Chondrocyte (in vitro differentiated cells): ENCODE measurements at places on chromosomes 13 and 19. TPM values are rescaled to one million over a fixed set of nuclear protein-coding genes. Genes with fewer than 3 reads are reported as not detected.

ELSPBP1 gene
- not detected in 3 replicates for total RNA-seq

DNA sequence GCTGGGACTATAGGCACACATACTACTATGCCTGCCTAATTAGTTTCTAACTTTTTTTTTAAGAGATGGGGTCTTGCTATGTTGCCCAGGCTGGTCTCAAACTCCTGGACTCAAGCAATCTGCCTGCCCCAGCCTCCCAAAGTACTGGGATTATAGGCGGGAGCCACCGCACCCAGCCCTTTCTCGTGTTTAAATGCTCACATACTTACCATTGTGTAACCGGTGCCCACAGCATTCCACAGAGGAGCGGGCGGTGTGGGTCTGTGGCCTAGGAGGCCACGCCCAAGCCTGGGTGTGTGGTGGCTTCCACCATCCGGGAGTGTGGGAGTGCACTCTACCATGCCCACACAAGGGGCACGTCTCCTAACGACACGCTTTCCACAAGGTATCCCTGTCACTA lies 7.7 kb downstream of the LMNB2 start:
- no peak overlapping the region for H3K4me3 ChIP-seq
- no peak overlapping the region for H3K27ac ChIP-seq
- peaks cover 3% of the 10 kb centered on the region for H3K4me1 ChIP-seq

GRCh38 chr13:32443111-32443510 lies 15.2 kb upstream of the N4BP2L1 start:
- H3K27ac ChIP-seq: no peak overlapping the region
- peaks cover 15% of the 10 kb centered on the region for H3K36me3 ChIP-seq
- H3K27me3 ChIP-seq: no peaks in the 10 kb centered on the region
- no peak for DNase-seq

DNA sequence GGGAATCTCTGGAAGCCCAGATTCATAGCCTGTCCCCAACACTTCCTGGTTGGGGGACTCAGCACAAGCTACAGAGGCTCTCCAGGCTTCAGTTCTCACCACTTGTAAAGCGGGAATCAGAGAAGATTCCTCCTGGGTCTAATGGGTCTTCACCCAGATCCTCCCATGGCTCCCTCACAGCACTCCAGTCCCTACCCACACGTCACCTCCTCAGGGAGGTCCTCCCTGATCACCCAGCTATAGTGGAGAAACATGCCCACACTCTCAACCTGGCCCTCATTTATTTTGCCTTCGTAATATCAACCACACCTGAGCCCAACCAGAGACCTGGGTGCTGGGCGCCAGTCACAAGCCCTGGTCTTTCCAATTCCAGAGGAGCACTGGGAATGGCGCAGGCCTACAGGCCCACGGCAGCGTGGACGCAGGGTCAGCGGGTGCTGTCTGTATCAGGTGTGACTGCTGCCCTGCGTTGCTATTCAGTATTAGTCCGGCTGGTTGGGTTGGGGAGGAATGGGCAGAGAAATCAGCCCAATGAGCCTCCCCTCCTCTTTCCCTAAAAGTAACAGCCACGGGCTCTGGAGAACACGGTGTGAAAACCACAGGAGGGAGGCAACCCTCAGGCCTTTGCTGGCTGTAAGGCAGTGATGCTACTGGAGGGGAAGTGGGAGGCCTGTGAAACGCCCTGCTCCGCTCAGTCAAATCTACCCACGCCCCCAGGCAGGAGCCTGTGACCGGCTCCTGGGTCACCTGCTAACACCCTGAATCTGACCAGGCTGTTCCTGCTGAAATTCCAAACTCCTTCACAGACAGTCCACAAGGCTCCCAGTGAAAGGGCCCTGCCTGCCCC lies 5.2 kb downstream of the AKT2 start:
- H3K4me1 ChIP-seq: peaks cover 50% of the 10 kb centered on the region
- peak overlapping the region; percentile 68 for H3K27ac ChIP-seq
- H3K27me3 ChIP-seq: no peaks in the 10 kb centered on the region
- no peaks in the 10 kb centered on the region for H3K36me3 ChIP-seq
- no peak overlapping the region for H3K4me3 ChIP-seq

GRCh38 chr19:52170304-52170703 lies 1.1 kb downstream of the ZNF836 start:
- H3K4me3 ChIP-seq: peak overlapping the region; percentile 94
- peaks cover 22% of the 10 kb centered on the region for H3K36me3 ChIP-seq
- H3K4me1 ChIP-seq: peaks cover 25% of the 10 kb centered on the region
- H3K27me3 ChIP-seq: no peaks in the 10 kb centered on the region
- peak overlapping the region; percentile 95 for H3K27ac ChIP-seq
- DNase-seq: no peak

- H3K36me3 ChIP-seq: peaks cover 9% of the 10 kb centered on the region
- no peaks in the 10 kb centered on the region for H3K27me3 ChIP-seq
- DNase-seq: no peak
- H3K4me1 ChIP-seq: peaks cover 17% of the 10 kb centered on the region
- no peak overlapping the region for H3K4me3 ChIP-seq
- peak overlapping the region; percentile 63 for H3K27ac ChIP-seq
Observed at GRCh38 chr13:99256709-99257108, 1.5 kb downstream of the GPR18 start.

DNA sequence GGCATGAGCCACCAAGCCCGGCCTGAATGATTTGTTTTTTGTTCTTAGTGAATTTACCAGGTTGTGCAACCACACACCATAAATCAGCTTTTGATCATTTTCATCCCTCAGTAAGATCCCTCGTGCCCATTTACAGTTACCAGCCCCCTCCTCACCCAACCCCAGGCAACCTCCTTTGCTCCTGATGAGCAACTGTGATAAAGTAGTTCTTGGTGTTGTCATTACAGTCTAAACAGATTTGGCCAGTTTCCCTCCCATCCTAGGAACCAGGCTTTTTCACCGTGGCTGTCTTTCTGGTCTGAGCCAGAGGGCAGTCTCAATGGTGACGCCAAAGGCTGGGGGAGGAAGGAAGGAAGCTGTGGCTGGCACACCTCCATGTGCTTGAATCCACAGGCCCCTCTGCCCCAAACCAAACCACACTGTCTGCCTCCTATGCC lies 61.2 kb upstream of the WDFY2 start:
- H3K4me1 ChIP-seq: peaks cover 26% of the 10 kb centered on the region
- DNase-seq: no peak
- no peak overlapping the region for H3K4me3 ChIP-seq
- no peaks in the 10 kb centered on the region for H3K36me3 ChIP-seq

- no peak overlapping the region for H3K27ac ChIP-seq
- no peaks in the 10 kb centered on the region for H3K27me3 ChIP-seq
- DNase-seq: no peak
- H3K4me3 ChIP-seq: no peak overlapping the region
- peaks cover 5% of the 10 kb centered on the region for H3K36me3 ChIP-seq
- H3K4me1 ChIP-seq: peaks cover 19% of the 10 kb centered on the region
Observed at GRCh38 chr13:42239161-42239560, 32.8 kb upstream of the AKAP11 start.

DNA sequence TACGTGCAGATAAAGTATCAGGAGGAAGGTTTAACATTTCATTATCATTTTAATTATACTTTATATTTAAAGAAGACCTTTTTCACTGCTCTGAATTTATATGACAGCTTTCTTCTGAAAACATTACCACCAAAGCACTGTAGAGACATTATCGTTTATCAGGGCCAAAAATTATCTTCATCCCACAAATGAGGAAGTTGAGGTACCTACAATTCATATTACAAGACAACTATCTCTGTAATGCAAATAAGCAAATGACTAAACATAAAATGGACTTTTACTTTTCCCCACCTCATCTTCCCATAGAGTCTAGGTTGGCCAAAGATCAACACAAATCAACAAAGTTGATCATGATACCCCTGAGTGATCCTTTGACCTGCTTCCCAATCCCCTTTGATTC lies 30.9 kb upstream of the SMAD9 start:
- no peak overlapping the region for H3K27ac ChIP-seq
- no peaks in the 10 kb centered on the region for H3K4me1 ChIP-seq
- DNase-seq: no peak
- no peak overlapping the region for H3K4me3 ChIP-seq
- peaks cover 26% of the 10 kb centered on the region for H3K36me3 ChIP-seq

PRRG2 gene
- 0.17 to 0.56 TPM (median 0.39 TPM) in 3 replicates for total RNA-seq

DNA sequence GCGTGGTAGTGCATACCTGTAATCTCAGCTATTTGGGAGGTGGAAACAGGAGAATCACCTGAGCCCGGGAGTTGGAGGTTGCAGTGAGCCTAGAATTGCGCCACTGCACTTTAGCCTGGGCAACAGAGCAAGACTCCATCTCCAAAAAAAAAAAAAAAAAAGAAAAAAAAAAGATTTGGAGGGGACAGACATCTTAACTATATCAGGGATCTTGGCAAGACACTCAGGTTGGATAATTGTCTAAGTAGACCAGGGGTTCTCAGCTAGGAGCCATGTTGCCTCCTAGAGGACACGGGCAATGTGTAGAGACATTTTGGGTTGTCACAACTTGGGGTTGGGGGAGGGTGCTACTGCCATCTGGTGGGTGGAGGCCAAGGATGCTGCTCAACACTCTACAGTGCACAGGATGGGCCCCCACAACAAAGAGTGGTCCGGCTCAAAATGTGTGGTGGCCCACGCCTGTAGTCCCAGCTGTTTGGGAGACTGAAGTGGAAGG lies 1.9 kb upstream of the ZNF580 start:
- H3K36me3 ChIP-seq: peaks cover 8% of the 10 kb centered on the region
- no peak overlapping the region for H3K4me3 ChIP-seq
- H3K4me1 ChIP-seq: peaks cover 68% of the 10 kb centered on the region
- H3K27me3 ChIP-seq: no peaks in the 10 kb centered on the region

DNA sequence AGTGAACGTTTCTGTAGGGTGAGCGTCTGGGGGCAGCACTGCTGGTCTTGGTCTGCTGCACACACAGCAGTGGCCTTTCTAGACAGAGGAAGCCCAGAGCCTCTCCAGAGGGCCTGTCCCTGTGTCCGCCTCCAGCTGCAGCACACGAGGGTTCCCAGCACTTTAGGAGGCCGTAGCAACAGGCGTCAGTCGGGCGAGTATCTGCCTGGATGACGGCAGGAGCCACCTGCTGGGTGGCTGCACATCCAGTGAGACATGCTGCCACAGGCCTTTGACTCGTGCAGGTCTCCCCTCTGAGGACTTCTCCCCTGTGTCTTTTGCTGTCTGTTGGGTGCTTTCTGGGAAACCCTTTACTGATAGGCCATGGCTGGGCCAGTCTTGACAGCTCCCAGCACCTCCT lies 22.1 kb downstream of the AP2A1 start:
- H3K36me3 ChIP-seq: peaks cover 27% of the 10 kb centered on the region
- H3K4me1 ChIP-seq: peaks cover 17% of the 10 kb centered on the region
- H3K4me3 ChIP-seq: no peak overlapping the region
- no peak for DNase-seq
- no peaks in the 10 kb centered on the region for H3K27me3 ChIP-seq
- no peak overlapping the region for H3K27ac ChIP-seq

ZNF135 gene
- total RNA-seq: 4.6 to 6.7 TPM (median 4.9 TPM) in 3 replicates

GRCh38 chr19:12646551-12646950 lies 20.0 kb downstream of the MAN2B1 start:
- H3K27ac ChIP-seq: no peak overlapping the region
- peak; percentile 51 for DNase-seq
- peaks cover 6% of the 10 kb centered on the region for H3K36me3 ChIP-seq
- no peaks in the 10 kb centered on the region for H3K27me3 ChIP-seq
- no peak overlapping the region for H3K4me3 ChIP-seq

- no peaks in the 10 kb centered on the region for H3K36me3 ChIP-seq
- no peak overlapping the region for H3K4me3 ChIP-seq
Observed at GRCh38 chr13:54709546-54709945, 1680.9 kb downstream of the OLFM4 start.

RPS28 gene
- total RNA-seq: 1,057 to 1,248 TPM (median 1,100 TPM) in 3 replicates

DNA sequence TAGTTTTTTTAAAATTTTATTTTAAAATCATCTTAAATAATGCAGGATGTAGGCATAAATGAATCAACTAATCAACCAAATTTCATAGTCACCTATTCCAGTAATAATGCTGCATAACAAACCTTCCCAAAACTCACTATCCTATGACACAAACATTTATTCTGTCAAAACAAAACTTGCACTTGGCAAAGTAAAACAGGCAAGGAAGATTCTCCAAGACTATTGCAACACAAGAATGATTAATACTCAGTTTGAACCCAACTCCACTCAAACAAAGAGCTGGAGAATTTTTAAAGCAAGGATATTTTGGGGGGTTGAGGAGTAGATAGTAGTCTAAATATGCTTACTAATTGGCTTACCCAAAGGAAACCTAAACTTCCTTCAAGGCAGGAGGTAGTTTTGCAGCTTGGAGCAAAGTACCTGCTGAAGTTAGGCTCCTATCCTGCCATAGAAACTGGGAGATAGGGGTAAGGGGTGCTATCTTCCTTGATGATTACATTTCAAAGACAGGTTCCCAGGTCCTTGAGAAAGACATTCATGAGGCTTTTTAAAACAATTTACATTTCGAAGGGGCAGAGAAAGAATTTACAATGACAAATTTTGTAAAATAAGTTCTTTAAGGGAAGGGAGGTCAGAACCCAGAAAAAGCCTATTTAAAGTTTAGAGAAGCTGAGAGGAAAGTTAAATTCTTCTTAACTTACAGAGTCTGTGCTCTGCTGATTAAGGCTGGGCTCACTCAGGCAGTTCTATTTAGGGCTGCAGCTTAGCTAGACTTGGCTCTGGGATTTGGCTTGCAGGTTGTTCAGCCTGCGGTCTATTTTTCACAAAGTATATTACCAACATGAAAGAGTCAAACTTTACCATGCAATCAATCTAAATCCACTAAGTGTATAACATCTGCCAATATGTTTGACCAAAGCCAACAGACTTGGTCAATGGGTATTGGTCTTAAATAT lies 549.0 kb downstream of the KCTD12 start:
- no peak overlapping the region for H3K27ac ChIP-seq
- peaks cover 8% of the 10 kb centered on the region for H3K27me3 ChIP-seq
- no peak for DNase-seq
- peaks cover 27% of the 10 kb centered on the region for H3K4me1 ChIP-seq
- no peaks in the 10 kb centered on the region for H3K36me3 ChIP-seq

- H3K27ac ChIP-seq: no peak overlapping the region
- no peaks in the 10 kb centered on the region for H3K27me3 ChIP-seq
- no peak overlapping the region for H3K4me3 ChIP-seq
- H3K36me3 ChIP-seq: no peaks in the 10 kb centered on the region
Observed at GRCh38 chr13:47120282-47120681, 223.4 kb upstream of the HTR2A start.

DNA sequence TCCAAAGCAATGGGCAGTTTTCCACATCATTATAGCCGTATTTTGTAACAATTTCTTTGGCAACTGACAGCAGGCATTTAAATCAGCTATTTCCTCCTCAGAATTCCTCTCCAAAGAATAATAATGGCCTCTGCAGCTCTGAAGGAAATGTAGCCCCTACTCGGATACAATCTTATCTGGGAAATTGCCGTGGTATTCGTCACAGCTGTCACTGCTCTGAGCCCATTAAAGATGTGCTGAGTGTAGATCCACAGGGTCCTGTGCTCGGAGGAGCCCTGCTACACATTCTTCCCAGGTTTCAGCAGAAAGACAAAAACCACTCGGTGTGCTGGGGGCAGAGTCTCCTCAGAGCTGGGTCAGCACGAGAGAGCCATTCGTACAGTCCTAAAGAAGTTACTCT lies 33.1 kb downstream of the MZT1 start:
- no peaks in the 10 kb centered on the region for H3K36me3 ChIP-seq
- H3K4me3 ChIP-seq: no peak overlapping the region
- H3K27ac ChIP-seq: no peak overlapping the region
- no peaks in the 10 kb centered on the region for H3K4me1 ChIP-seq
- H3K27me3 ChIP-seq: no peaks in the 10 kb centered on the region

DNA sequence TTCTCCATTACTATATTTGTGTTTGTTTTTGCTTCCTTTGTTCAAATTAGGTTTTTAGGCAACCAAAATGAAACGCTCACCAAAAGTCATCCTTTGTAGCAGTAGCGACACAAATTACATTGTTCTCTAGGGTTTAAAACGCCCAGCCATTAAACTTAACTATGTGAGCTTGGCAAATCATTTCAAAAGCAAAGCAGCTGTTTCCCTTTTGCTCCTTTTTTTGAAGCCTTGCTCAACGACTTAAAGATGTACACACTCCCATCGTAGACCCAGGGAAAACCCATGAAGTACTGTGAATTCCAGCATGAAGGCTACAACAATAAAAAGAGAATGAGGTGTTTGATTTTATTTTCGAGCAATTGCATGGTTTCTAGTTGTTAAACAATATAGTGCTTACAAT lies 106.7 kb downstream of the RAP2A start:
- no peaks in the 10 kb centered on the region for H3K36me3 ChIP-seq
- H3K4me3 ChIP-seq: no peak overlapping the region
- DNase-seq: no peak
